ENCODE measurements at places on chromosomes 3 and 15.
A peak's percentile ranks its signal among the peaks of the same experiment; 100 is the strongest.

- DNase-seq, result no peak
Observed at GRCh38 chr3:170244576-170244975, 22.4 kb downstream of the PRKCI start.

- no peak for DNase-seq
Observed at GRCh38 chr3:123202451-123202850, 708 bp downstream of the SEC22A start.

DNA sequence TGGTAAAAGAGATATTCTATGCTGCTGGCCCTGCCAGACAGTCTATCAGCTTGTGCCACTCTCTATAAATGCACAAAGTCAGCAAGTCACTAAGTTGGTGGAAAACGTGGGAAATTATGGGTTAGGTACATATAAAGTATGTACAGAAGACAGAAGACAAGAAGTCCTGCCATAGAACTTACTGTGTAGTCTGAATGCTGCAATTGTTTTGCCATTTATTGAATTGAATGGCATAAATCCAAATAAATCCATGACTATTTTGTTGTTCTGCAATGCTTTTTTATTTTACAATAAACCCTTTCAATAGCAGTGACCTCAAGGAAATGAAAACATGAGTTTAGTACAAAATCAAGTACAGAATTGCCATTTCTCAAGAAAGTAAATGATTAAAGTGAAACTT is 34.1 kb upstream of the TM4SF1 start:
- DNase-seq, result no peak

DNA sequence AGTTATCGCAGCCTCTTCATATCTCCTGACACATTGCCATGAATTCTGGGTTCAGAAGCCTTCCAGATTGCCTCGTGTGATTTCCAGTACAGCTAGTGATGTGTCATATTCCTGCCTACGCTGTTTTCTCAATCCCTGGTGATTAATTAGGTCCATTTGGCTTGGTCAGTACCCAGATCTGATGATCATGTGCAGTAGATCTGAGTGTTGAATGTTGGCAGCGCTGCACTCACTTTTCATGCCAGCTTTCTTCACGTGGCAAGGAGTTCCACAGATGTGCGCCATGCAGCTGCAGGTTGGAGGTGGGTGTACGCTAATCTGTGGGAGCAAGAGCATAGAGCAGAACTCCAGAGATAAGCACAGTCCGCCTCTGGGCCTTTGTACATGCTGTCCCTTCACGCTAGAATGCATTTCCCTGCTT is 86.9 kb upstream of the COL6A5 start:
- no peak for DNase-seq

DNA sequence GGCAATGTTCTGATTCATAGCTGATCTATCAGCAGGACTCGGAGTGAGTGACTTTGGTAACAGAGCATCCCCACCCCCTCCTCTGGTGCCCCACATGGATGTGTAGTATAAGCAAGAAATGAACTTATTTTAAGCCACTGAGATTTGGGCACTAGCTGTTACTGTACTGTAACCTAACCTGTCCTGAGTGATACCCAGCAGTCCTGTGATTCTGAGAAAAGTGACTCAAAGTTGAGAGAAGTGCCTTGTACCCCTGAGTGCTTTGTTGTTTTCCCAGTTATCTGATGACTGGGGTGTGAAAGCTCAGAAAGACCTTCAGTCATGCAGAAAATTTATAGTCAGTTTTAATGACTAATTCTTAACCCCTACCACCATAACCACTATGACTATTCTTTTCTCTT is 439.9 kb upstream of the RBMS3 start:
- no peak for DNase-seq

- DNase-seq, result no peak
Observed at GRCh38 chr3:73952781-73953180, 328.0 kb upstream of the PDZRN3 start.

DNA sequence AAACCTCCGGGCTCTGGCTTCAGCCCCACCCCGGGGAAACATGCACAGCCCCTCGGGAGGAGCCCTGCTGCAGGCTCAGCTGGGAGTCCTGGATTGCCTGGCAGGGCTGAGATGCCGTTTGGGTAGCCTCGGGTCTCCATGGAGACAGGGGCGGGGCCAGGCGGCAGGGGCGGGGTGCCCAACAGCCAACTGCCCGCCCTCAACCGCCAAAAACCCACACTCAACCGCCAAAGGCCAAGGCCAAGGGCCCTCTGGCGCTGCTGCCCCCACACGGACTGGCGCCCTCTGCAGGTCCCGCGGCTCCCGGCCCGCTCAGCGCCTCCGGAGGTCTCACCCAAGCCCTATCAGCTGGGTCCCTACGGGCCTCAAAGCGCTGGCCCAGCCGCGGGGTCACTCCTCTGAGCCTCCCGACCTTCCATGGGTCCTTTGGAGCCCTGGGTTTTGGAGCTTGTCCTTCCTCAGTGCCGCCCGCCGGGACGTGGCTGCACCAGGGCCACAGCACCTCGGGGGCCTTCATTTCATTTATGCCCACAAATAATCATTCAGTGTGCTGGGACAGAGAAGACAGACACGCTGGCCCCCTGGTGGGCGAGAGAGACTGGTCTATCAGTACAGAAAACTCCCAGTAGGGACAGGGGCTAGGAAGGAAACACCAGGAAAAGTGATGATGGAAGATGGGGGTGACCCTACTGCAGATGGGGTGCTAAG is 33.5 kb upstream of the ACAD9 start:
- peak; percentile 67 for DNase-seq

- DNase-seq, result no peak
Observed at GRCh38 chr15:79283252-79284048, 928 bp downstream of the ANKRD34C start.

- no peak for DNase-seq
Observed at GRCh38 chr15:48433226-48433886, 102.1 kb downstream of the DUT start.

- DNase-seq, result no peak
Observed at GRCh38 chr15:75112848-75113492, 88.7 kb upstream of the C15orf39 start.

- DNase-seq, result no peak
Observed at GRCh38 chr15:77863491-77864105, 213.9 kb downstream of the TBC1D2B start.
